Fibroblast of skin of right quadriceps (primary cell): ENCODE measurements at places on chromosomes 3 and 15.
A peak's percentile ranks its signal among the peaks of the same experiment; 100 is the strongest.

DNA sequence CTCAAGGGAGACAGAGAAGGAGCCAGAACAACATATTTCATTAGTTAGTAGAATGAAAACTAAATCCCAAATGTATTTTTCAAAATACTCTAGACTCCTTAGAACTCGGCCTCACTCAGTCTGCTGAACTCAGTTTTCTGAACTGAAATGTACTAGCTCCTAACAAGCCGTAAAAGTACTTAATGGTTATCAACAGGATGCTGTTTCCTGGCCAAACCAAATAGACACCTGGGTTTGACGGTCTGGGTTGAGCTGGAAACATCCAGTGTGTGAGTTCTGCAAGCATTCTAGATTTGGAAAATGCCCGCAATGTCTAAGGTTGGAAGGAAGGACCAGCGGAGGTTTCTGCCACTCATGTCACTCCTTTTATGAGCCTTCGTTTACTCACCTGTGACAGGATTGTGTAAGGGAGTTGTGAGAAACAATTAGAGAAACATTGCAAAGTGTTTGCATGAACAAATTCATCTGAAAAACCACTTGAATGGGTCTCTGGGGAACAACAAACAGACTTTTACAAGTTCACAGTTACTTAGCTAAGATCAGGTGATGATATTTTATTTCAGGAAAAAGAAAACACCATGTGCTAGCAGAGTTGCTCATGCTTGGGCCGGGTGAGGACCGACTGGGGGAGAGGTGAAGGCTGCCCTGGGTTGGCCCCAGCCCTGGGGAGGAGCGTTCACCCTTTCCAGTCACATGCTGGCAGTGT is 151.0 kb downstream of the ALDH1A2 start:
- DNase-seq = no peak

- DNase-seq = no peak
Measured at GRCh38 chr3:189721873-189722665, 90.9 kb downstream of the TP63 start.

DNA sequence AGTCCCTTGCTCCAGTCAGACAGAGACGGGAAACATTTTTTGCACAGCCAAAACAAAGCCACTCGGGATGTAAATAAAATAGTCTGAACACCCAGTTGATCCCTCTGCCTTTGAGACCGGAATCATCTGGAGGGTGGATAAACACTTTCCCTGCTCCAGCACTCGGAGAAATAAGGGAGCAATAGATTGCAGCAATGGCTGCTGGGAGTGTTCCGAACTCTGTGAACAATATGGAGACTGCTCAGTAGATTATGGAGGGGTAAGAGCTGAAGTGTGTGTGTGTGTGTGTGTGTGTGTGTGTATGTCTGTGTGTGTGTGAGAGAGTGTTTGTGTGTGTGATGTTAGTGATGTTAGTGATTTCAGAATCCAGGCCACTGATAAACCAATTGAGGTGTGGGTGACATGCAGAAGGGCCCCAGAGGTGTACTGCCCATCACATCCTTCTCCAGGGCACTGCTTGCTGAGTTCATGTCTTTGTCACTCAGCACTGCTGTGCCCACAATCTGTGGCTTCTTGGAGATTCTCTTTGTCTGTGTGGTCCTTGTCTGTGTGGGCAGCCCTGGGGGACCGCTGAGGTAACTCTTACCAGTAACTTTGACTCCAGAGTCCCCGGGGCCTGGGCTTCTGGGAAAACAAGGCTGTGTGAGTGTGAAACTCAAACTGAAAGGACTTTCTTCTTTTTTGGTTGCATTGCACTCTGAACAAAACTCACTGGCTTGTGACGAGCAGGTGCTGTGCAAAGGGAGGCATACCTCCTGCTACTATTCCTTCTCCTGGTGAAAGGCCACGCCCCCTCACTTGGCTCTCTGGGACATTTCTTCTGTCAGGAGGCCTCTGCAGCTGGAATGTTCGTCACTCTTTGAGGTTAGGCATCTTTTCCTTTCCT is 23.0 kb downstream of the CRYGS start:
- DNase-seq = no peak

DNA sequence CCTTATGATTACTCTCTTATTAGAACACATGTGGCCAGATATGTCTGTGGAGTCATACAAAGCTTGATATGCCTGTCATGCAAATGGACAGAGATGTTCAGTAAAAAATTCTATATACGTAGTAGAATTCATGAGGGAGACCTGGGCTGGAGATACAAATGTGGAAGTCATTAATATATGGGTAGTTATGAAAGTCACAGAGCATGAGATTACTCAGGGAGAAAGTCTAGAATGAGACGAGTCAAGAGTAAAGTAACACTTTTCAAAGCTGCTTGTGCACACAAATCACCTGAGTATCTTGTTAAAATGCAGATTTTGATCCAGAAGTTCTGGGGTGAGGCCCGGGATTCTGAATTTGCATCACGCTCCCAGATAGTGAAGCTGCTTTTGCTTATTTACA is 28.4 kb downstream of the OXSM start:
- DNase-seq = no peak

DNA sequence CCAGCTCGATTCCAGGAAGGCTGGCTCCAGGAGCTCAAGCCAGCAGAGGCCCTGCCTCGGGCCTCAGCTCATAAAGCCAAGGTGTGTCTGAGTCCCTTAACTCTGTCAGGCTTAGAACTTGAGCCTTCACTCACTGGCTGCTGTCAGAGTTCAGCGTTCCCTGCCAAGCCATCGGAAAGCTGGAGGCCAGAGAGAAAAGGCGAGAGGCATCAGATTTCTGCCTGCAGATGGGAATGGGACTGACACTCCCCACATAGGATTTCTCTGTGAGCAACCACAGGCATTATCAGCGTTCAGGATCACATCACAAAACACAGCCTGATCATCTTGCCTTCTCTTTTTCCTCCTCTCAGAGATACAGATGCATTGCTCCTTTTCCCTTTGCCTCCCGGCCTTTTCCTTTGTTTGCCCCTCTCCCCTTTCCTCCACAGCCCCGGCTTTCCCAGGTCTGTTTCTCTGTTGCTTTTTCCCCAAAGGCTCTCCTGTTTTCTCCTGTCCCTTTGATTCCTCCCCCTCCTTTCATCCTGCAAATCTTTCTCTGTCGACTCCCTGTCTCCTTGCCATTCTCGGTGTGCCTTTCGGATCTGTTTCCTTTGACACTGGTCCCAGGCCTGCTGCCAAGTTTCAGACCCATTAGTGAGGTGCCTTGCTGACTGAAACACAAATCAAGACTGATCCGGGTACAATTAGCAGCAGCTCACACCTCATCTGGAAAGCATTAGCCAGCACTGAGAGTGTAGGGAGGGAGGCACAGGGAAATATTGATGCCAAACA is 44.5 kb upstream of the BOC start:
- DNase-seq = peak; percentile 86

DNA sequence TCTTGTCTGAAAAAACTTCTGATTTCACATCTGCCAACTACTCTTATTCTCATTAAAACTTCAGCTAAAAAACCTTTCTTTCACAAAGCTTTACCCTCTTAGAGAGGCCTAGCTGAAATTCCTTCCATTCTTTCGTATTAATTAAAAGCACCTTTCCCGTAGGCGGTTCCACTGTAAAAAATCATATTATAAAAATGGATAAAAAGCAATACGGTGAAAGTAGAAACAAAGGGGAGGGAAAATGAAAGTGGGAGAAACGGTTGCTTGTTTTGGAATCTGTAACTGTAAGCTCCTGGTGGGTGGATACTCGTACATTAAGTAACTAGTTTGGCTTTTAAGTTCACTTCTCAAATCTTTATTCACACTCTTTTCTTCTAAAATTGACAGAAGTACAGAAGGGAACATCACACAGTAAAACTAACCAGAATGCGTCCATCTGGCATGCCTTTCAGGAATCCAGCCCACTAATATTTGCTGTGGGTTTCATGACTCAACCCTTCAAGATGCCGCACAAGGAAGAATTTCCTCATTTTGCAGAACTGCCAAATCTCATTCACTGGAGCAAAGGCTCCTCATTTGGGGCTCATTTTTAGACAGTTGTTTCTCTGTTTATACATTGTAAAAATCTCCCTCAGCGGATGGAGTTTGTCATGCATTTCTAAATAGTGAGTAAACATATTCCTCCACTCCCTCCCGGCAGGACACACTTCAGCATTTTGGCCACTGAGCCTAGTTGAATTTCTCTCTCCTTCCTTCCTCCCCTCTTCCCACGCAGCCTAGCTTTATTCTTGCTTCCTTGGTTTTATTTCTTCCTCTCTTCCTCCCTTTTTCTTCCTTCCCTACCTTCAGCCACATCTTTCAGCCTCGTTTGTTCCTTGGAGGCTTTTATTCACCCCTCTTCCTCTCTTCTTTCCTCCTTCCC is 419.5 kb upstream of the NAALADL2 start:
- DNase-seq = peak; percentile 99

DNA sequence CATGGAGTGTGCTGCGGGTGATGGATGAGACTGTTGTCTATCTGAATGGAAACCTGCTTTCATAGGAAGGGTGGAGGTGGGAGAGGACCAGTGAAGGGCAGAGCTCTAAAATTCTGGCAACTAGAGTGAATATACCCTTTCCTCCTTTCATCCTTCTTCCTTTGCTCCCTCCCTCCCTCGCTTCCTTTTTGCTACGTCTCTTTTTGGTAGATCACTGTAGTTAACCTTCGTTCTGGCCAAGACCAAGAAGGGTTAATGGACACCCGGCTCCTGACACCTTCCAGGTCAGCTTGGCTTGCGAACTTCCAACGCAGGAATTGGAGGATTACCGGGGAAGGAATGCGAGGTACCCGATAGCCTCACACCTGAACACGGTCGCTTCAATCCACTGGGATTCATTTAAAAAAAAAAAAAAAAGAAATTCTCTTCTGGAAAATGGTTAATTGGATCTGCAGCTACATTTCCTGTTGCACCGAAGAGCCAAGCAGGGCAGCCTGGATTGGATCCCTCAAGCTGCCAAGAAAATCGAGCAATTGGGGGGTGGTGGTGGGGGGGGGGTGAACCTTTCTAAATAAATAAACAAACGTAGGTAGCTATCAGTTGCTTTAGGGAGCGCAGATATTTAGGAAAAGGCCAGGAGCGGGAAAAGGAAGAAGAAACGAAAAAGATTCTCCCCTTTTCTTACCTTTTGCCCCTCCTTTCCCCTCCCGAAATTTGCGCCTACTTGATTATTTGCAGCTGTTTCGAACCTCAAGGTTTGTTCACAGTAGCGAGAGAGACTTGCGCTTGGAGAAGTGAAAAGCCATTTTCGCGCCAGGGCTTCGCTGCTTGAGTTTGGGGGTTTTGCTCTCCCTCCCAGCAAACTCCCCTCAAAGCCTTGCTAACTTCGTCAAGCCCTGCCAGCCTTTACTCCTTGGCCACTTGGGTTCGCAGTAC is 9.5 kb upstream of the NR2F2 start:
- DNase-seq = no peak

GRCh38 chr3:53191836-53192480 is 30.9 kb downstream of the PRKCD start:
- no peak for DNase-seq

DNA sequence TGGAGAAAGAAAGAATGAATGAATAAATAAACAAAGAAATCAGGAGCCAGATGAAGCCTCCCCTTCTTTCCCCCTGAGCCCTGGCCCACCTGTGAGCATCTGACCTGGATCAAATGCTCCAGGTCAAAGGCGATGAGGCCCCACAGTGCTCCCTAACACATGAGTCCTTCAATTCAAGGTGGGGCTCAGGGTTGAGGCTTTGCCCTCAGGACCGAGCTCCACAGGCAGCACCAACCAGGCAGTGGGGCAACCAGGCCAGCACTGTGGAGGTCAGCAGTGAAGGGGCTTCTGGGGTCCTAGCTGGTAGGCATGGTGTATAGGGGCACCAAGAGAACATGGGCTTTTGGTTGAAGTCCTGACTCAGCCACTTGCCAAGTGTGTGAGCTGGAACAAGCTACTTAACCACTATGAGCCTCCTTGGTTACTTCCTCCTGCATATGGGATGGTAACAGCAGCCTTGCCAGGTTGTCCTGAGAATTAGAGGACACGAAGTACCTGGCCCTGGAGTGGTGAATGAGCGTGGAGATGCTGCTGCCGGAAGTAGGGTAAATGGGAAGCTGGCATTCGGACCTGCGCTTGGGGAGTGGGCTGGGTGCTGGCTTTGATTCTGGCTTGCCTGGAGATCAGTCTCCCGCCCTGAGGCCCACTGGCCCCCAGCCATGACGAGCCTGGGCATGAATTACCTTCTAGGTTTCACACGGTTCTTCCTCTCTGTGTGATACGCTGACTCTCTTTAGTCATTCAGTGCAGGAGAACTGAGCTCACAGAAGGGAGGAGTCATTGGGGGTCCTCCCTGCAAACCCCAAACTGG is 10.0 kb upstream of the PAQR5 start:
- no peak for DNase-seq

DNA sequence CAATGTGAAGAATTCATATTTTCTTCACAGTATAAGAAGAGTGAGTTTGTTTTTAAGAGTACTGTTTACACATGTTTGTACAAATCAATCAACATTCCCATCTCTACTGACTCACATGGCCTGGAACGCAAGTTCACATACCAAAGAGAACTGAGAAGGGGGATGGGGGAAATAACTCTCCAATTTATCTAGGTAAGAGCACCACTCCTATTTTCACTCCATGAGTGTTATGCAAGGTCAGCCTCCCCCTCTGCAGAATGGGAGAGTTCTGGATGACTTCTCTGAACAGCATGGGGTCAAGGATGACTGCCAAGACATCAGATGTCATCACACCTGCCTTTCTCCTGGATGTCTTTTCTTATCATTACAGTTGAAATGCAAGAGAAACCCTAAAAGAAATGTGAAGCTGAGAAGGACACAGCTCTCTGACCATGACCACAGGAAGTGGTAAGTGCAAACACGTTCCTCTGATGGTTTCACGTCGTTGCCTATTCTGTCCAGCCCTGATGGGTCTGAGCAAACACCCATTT is 95.2 kb downstream of the SEMA6D start:
- DNase-seq = peak; percentile 61

- DNase-seq = no peak
Measured at GRCh38 chr3:3066378-3066777, 43.8 kb downstream of the IL5RA start.

DNA sequence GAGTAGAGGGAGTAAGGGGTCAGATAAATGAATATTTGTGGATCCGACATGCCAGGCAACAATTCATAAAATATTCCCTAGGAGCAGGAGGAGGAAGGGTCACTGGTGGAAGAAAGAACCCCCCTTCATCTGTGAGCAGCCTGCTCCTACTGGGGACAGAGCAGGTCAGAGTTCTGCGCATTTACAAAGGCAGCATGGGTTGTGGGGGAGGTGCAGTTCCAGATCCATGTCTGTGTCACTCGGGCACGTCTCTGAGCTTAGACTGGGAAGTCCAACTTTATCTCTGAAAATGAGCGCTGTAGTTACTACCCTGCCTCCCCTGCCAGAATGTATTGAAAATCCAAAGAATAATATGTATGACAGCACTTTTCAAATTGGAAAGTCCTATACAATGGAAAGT is 115.2 kb downstream of the GABRG3 start:
- no peak for DNase-seq

DNA sequence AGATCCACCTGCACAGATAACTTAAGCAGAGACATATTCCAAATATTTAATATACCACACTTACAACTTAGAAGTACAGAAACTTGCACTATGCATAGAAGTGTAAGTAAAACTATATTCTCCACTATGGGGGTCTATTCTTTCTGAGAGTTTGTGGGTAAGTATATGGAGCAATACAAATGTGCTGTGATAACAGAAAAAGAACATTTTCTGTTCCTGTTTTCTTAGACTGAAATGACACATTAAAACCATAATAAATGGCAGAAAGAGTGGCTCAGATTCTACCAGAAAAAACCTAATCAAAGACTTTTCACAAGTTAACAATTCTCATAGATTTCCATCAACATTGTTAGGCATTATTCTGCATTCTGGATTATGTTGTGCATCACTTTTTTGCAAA is 96.6 kb upstream of the WNT7A start:
- no peak for DNase-seq
